ENCODE measurements at places on chromosomes 12 and 14.

GRCh38 chr12:67431411-67432020 lies 162.4 kb downstream of the CAND1 start:
- no peak for DNase-seq

DNA sequence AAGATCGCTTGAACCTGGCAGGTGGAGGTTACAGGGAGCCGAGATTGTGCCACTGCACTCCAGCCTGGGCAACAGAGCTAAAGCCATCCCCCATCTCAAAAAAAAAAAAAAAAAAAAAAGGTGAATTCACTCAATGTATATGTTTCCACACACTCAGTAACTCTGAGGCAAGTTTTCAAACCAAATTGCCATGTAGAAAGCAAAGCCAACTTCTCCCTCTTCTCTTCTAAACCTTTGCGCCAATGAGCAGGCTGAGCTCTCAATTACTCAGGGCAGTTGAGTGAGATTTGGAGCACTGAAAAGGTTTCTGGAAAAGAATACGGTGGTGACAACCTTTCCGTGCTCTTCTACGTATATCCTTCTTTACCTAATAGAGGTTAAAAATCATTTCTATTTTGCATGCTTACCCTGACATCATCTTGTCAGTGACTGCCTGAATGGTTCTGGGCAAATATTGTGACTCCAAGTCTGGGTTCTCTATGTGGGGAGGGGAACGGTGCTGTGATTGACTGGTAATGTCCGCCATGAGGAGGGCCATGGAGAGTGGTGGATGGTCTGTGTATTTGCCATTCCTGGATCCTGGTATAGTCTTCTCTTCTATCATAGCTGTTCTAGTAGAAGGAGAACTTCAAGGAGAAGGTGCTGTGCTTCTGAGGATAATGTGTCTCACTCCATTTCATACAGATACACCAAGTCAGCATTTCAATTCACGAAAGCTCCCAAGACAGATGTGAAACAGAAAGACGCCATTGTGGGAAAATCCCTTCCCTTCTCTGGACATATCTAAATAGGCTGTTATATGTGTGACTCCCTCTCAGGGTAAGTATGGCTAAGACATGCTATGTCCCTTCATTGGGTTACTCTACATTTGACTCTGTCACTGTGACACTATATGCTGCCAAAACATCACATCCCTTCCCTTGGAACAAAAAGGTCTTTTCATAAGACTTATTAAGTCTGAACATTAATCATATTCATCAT lies 46.2 kb upstream of the MED13L start:
- no peak for DNase-seq

DNA sequence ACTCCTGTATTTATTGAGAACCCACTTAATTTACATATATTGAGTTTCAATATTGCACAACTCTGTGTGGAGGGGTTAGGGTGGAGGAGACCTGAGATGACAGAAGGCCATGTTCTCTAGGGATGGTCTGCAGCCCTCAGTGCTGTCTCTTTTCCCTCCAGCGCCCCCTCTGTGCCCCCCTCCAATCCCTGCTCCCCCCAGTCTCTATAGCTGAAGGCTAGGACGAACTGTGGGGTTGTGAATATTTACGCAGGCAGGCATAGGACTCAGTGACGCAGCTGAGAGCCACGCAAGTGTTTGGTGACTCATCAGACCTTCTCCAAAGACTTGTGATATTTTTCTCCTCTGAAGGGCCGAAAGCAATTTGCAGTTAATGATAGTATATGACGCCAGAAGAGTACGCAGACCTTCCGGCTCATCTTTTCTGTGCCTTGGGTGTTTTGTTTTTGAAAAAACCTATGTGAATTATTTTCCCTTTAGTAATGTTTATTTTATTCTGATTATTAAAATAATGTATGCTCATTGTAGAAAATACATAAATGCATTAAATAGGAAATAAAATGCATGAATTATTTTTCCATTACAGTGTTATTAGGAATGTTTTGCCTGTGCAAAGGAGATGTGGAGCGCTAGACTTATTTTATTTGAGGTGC lies 85.3 kb downstream of the SLC25A47 start:
- DNase-seq, result peak; percentile 28

- DNase-seq, result no peak
These were observed 25.8 kb downstream of the PPP2R5E start for GRCh38 chr14:63517354-63517753.
